ENCODE measurements at places on chromosomes 2 and 18. TPM values are rescaled to one million over a fixed set of nuclear protein-coding genes. Genes with fewer than 3 reads are reported as not detected.
A peak's percentile ranks its signal among the peaks of the same experiment; 100 is the strongest.

GRCh38 chr2:159177957-159178356 is 108.5 kb downstream of the WDSUB1 start:
- H3K27me3 ChIP-seq, result no peaks in the 10 kb centered on the region
- no peak overlapping the region for H3K27ac ChIP-seq
- no peak overlapping the region for H3K4me3 ChIP-seq
- no peaks in the 10 kb centered on the region for H3K36me3 ChIP-seq

DNA sequence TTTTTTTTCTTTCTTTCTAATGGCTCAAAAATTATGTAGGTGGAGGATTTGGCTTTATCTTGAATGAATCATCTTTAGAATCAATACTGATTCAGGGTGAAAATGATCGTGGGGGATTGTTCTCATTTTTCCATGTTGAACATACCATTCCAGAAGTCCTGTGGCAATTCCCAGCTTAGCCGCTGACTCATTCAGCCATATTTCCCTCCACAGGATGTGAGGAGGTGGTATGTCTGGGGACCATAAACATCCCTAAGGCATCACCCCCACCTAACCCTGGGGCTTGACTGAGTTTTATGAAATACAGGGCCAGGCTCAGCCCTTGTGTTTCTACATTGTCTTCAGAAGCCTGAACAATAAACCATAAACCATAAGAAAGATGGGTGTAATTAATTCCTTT is 92.7 kb upstream of the FN1 start:
- no peak overlapping the region for H3K4me3 ChIP-seq
- no peak for DNase-seq
- H3K27me3 ChIP-seq, result no peaks in the 10 kb centered on the region
- no peaks in the 10 kb centered on the region for H3K36me3 ChIP-seq
- H3K4me1 ChIP-seq, result no peaks in the 10 kb centered on the region
- no peak overlapping the region for H3K27ac ChIP-seq

DNA sequence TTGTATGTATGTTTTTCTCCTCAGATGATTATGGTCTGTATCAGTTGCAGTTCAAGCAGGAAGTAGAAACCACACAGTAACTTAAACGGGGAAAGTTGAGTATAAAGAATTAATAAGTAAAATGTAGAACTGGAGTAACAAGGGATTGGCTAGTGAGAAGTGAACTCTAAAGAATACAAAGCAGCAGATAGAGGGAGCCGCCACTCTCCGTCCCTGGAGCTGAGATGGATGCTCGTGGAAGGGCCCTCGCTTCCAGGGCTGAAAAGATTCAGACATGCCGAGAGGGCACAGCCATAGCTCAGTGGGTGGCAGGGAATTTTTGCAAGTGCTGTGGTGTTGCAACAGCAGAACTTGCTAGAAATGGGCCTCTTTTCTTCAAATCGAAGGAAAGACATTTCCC is 155.8 kb downstream of the COL6A3 start:
- H3K4me3 ChIP-seq, result no peak overlapping the region
- H3K4me1 ChIP-seq, result peaks cover 24% of the 10 kb centered on the region
- no peaks in the 10 kb centered on the region for H3K36me3 ChIP-seq
- peak overlapping the region; percentile 84 for H3K27ac ChIP-seq
- H3K27me3 ChIP-seq, result no peaks in the 10 kb centered on the region

DNA sequence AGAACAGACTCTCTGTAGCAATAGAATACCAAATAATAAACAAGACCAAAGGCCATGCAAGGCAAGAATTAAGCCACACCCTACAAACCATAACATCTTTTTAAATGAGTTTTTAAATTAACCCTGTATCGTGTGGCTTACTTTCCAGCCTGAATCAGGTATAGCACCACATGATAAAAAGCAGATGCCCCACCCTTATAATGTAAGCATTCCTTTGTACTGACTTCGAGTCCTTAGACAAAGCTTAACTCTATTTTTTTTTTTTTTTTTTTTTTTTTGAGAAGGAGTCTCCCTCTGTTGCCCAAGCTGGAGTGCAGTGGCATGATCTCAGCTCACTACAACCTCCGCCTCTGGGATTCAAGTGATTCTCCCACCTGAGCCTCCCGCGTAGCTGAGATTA is 1.7 kb upstream of the C2orf42 start:
- DNase-seq, result no peak
- H3K4me3 ChIP-seq, result no peak overlapping the region
- H3K27me3 ChIP-seq, result no peaks in the 10 kb centered on the region
- no peaks in the 10 kb centered on the region for H3K36me3 ChIP-seq
- no peak overlapping the region for H3K27ac ChIP-seq

- no peaks in the 10 kb centered on the region for H3K4me1 ChIP-seq
- no peaks in the 10 kb centered on the region for H3K27me3 ChIP-seq
- no peak overlapping the region for H3K4me3 ChIP-seq
- no peak overlapping the region for H3K27ac ChIP-seq
- DNase-seq, result no peak
Observed at GRCh38 chr2:237064203-237065070, 21.3 kb upstream of the COPS8 start.

GRCh38 chr18:79772865-79773696 is 24.7 kb upstream of the KCNG2 start:
- no peak for DNase-seq
- H3K4me3 ChIP-seq, result no peak overlapping the region
- no peak overlapping the region for H3K27ac ChIP-seq

The EN1 gene
- total RNA-seq, result not detected

The LBX2 gene
- not detected for total RNA-seq

The MROH2A gene
- total RNA-seq, result not detected

Measured in uterus (tissue), 4 donors.